Pancreas (tissue), 10 donors: ENCODE measurements at places on chromosomes 3 and 15. TPM values are rescaled to one million over a fixed set of nuclear protein-coding genes. Genes with fewer than 3 reads are reported as not detected.

Gene HRG
- not detected for total RNA-seq

Gene TTLL13
- total RNA-seq = not detected

Gene ERC2
- 2.1 TPM for total RNA-seq

Gene CFAP91
- total RNA-seq = 8.6 TPM

GRCh38 chr15:85756411-85757072 is 38.2 kb downstream of the KLHL25 start:
- no peak for DNase-seq

- peak; percentile 38 for DNase-seq
Measured at GRCh38 chr3:173529062-173529711, 131.6 kb downstream of the NLGN1 start.

DNA sequence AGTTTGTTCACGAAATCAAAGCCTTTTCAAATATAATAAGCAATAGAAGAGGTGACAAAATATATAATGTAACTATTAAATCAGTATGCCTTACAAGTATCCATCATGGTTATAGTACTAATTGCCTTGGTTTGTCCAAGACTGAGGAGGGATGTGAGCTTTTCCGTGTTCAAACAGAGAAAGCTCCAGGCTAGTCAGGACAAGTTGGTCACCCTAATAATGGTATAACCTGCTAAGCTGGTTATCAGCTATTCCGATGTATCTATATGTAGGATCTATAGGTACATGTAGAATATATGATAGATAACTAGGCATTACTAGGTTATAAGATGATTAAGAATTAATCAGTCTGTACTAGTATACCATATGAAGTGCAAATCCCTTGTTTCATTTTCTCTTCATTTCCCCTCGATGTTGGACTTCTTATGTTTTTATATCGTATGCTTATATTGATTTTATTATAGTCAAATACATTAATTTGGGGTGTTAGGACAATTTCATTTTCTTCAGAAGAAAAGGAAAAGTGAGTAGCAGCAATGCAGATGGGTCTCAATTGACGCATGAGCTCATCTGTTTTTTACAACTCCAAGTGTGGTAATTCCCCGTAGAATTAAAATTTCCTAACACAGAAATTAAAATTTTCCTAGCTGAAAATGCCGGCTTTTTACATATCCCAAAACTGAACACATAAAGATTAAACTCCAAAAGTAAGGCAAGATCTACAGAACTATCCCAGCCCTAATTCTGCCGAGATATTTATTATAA is 419.1 kb downstream of the TIGIT start:
- DNase-seq = no peak

DNA sequence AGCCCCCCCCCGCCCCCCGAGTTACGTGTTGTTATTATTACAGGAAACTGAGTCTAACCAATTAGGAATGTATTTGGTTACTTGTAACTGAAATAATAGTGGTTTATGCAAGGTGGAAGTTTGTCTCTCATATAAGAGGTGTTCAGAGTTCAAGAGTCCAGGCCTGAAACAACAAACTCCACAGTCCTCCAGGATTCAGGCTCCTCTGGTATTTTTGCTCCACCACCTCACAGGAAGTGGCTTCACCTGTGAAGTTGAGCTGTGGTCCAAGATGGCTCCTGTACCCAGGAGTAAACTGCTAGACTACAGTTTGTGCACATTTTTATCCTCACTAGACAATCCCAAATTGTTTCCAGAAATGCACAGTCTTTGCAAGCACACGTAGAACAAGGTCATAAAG is 27.3 kb downstream of the MOBP start:
- DNase-seq = no peak

DNA sequence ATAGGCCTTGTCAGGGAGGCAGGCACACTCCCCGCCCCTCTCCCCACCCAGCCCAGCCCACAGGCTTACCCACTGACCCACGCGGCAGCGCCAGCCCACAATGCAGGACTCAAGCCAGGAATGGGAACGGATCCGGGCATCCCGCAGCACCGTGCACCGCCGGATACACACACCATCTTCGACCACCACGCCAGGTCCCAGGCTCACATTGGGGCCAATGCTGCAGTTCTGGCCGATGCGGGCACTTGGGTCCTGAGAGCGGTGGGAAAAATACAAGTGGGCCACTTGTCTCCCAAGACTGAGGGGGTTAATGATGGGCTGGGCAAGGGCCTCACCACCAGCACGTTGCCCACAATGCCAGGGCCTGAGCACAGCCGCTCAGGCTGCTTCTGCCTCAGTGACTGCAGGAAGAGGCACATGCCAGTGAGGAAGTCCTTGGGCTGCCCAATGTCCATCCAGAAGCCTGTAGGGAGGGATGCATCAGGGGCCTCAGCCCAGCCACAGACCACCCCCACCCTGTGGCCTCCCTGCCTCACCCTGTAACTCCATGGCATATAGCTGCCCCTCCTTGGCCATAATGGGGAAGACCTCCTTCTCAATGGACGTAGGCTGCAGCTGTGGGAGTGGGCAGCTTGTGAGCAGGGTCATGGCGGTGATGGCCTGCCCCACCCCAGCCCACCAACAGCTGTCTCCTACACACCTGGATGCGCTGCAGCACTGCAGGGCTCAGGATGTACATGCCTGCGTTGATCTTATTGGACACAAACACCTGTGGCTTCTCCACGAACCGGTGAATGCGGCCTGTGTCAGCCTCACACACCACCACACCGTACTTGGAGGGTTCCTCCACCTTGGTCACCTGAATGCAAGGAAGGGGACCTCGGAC is 1.6 kb downstream of the GMPPB start:
- DNase-seq = peak; percentile 55

DNA sequence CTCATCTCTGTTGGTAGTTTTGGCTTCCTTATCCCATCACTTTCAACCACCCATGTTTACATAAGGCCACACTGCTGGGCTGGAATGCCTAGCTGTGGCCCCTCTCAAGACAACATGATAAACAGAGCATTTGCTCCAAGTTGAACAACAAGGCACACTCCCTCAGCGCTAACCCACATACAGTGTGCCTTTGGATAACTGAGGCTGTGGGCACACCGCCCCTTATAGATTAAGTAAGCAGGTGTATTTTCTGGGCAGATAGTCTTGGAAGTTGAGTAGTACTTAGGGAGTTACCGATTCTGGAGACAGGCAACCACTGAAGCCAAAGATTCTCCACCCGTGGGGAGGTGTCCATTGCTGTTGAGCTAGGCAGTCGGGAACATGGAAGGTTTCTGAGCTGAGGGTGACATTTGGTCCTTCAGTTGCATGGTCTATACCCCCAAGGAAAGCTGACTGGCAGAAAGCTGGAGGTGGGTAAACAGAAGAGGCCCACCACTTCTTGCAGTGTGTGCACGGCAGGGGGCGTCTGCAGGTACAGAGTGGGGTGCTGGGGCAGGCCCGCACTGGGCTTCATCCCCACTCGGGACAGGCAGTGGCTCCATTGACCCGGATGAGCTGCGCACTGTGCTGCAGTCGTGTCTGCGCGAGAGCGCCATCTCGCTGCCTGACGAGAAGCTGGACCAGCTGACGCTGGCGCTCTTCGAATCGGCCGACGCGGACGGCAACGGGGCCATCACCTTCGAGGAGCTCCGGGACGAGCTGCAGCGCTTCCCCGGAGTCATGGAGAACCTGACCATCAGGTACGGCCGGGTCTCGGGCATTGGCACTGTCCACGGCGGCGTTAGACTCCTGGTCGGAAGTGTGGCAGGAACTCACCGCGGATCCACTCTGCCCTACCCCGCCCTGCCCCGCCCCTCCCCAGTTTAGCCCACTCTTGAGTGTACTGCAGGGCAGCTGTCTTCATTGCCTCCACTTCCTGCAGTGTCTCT is 16.8 kb downstream of the NOX5 start:
- peak; percentile 7 for DNase-seq

DNA sequence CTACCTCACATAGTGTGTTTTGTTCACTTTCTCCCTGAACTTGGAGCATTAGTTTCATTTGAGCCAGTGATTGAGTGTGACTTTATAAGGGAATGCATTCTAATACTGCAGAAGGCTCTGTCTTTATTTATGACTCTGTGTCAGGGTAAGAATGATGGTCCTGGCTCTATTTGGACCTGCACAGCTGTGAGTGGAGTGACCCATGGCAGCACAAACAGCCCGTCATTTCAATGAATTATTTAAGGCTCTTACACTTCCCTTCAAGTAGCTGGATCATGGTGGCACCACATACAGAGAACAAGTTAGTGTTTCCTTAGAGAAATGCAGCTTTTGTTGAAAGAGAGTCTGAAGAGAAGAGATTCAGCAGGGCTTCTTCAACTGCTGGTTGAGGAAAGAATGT is 16.4 kb downstream of the TMEM108 start:
- DNase-seq = no peak
